ENCODE measurements at places on chromosomes 13 and 19.
A peak's percentile ranks its signal among the peaks of the same experiment; 100 is the strongest.

DNA sequence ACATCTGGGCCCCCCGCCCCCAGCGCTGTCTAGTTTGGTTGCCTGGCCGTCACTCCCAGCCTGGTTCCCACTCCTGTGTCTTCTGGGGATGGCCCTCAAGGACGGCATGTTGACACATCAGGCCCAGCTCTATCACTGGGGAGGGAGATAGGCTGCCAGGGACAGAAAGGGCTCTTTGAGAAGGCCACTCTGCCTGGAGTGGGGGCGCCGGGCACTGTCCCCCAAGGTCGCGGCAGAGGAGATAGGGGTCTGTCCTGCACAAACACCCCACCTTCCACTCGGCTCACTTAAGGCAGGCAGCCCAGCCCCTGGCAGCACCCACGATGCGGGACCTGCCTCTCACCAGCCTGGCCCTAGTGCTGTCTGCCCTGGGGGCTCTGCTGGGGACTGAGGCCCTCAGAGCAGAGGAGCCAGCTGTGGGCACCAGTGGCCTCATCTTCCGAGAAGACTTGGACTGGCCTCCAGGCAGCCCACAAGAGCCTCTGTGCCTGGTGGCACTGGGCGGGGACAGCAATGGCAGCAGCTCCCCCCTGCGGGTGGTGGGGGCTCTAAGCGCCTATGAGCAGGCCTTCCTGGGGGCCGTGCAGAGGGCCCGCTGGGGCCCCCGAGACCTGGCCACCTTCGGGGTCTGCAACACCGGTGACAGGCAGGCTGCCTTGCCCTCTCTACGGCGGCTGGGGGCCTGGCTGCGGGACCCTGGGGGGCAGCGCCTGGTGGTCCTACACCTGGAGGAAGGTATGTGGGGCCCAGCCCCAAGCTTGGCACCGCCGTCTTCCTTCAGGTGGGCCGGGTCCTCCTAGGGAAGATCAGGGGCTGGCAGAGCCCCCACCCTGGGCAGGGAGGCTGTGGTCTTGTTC lies at the start of gene AMH:
Gene AMH, plus strand, starts transcription at position 314 of the 857 bp plus-strand sequence. Its CDS starts 10 bp downstream, at position 324.
- H3K4me1 ChIP-seq = peaks cover 9% of the 10 kb centered on the region
- H3K36me3 ChIP-seq = peaks cover 2% of the 10 kb centered on the region
- DNase-seq = no peak
- H3K27ac ChIP-seq = no peak within 1 kb of the TSS
- no peaks in the 10 kb centered on the region for H3K27me3 ChIP-seq
- no peak within 1 kb of the TSS for H3K4me3 ChIP-seq

DNA sequence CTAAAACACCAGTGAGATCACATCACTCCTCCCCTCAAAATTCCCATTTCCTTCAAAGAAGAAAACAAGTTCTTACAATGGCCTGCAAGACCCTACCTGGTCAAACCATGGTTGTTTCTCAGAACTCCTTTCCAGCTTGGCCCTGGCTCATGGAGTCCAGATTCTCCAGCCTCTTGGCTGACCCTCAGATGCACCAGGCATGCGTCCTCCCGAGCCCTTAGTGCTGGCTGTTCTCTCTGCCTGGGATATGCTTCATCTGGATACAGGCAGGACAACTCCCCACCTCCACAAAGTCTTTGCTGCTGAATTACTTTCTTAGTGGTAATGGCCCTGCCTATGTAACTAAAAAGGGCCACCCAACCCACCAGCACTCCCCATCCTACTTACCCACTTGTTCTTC lies 94.3 kb downstream of the MBNL2 start:
- H3K36me3 ChIP-seq = peaks cover 4% of the 10 kb centered on the region
- H3K4me3 ChIP-seq = no peak overlapping the region
- H3K4me1 ChIP-seq = peaks cover 11% of the 10 kb centered on the region
- no peak for DNase-seq
- H3K27ac ChIP-seq = no peak overlapping the region
- no peaks in the 10 kb centered on the region for H3K27me3 ChIP-seq

- H3K27me3 ChIP-seq = no peaks in the 10 kb centered on the region
- no peak overlapping the region for H3K27ac ChIP-seq
- H3K4me1 ChIP-seq = no peaks in the 10 kb centered on the region
- peaks cover 2% of the 10 kb centered on the region for H3K36me3 ChIP-seq
- DNase-seq = no peak
These were observed 9.7 kb downstream of the FUT2 start for GRCh38 chr19:48705431-48705830.

- peaks cover 50% of the 10 kb centered on the region for H3K4me1 ChIP-seq
- H3K27me3 ChIP-seq = peaks cover 85% of the 10 kb centered on the region
- peak overlapping the region; percentile 82 for H3K4me3 ChIP-seq
- peak overlapping the region; percentile 92 for H3K27ac ChIP-seq
These were observed 4.2 kb downstream of the PDX1 start for GRCh38 chr13:27923794-27924528.

DNA sequence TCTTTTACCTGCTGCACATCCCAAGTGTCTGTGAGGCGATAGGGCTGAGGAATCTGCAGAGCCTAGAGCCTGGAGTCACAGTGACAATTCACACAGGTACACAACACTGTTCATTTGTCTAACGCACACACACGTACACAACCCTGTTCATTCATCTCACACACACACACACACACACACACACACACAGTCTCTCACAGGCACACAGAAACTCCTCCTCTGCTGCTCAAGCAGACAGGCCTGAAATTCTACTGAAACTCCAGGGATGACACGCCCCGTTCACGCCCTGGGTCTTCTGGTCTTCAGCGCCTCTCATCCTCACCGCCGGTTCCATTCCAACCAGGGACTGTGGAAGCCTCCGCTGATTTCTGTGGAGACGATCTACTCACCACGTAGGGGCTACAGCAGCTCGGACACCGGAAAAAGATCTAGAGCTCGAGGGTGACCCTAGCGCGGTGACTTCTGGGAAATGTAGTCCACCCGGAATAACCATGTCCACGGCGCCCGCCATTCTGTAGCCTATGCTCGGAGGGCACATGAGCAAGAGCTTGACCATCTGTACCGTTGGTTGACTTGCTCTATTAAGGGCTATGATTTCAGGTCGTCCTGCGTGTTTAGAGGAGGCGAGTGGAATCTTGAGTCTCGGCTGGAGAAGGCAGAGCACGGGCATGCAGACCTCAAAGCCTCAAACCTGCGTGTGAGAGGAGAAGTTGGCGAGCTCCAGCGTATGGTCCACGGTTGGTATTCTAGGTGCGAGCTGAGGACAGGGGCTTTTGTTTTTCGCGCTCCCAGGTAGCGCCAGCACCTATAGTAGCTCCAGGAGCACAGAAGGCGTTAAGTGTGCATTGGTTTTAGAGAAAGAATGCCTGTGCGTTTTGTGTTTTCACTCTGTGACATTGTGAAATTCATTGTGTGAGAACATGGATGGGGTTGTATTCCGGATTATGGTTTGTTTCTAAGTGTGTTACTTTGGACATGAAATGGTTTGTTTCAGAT lies 33.4 kb downstream of the ZNF45 start:
- H3K4me3 ChIP-seq = peak overlapping the region; percentile 89
- H3K36me3 ChIP-seq = peaks cover 61% of the 10 kb centered on the region
- H3K27ac ChIP-seq = peak overlapping the region; percentile 78
- H3K4me1 ChIP-seq = peaks cover 24% of the 10 kb centered on the region
- H3K27me3 ChIP-seq = no peaks in the 10 kb centered on the region

- no peak overlapping the region for H3K4me3 ChIP-seq
- H3K36me3 ChIP-seq = peaks cover 6% of the 10 kb centered on the region
- no peak overlapping the region for H3K27ac ChIP-seq
- DNase-seq = no peak
- no peaks in the 10 kb centered on the region for H3K4me1 ChIP-seq
These were observed 15.8 kb upstream of the ARHGEF7 start for GRCh38 chr13:111099290-111099689.

DNA sequence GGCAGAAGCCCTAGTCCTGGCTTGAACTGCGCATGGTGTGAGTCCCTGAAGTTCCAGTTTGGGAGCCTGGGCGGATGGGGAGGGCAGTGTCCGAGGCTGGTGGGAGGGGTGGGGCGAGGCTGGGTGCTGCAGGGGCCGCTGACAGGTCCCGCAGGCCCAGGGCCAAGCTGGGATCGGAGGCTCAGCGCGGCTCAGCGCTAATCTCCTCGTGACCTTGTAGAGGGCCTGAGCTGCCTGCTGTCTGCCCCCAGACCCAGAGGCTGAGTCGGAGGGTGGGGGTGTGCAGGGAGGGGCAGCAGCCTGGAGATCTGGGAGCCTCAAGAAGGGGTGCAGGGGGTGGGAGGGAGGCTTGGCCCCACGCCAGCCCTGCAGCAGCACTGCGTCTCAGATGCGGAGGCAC lies 3.0 kb downstream of the ATP1A3 start:
- H3K27me3 ChIP-seq = peaks cover 16% of the 10 kb centered on the region
- DNase-seq = no peak
- H3K4me1 ChIP-seq = peaks cover 18% of the 10 kb centered on the region
- H3K27ac ChIP-seq = no peak overlapping the region

DNA sequence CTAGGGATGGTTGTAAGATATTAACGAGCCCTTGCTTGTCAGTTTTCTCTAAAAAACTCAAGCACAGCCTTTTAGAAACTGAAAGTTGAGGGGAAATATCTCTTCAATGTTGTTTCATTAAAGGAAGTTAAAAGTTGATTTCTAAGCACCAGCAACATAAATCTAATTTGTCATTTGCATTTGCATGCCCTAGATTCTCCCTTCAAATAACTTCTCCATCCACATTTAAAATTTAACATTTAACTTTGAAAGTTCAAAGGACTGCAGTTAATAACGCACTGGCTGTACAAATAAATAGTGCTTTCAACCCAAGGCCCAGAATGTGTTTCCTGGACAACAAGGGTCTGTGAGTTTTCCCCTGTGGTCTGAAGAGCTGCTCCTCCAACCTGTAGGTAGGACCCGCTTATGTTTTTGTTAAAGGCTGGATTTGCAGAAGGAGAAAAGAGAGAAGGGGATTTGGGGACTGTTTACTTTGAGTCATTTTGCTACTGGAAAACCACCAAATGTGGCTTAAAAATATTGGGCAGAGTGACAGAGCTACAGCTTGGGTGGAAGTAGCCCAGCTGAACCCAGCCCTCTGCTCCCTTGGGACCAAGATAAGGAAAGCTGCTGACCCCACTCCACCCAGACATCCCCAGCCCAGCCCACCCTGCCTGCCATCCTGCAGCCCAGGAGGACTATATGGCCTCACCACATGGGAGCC lies 39.8 kb downstream of the TNFRSF19 start:
- no peak overlapping the region for H3K27ac ChIP-seq
- DNase-seq = no peak
- peak overlapping the region; percentile 61 for H3K4me3 ChIP-seq
- H3K4me1 ChIP-seq = peaks cover 18% of the 10 kb centered on the region

DNA sequence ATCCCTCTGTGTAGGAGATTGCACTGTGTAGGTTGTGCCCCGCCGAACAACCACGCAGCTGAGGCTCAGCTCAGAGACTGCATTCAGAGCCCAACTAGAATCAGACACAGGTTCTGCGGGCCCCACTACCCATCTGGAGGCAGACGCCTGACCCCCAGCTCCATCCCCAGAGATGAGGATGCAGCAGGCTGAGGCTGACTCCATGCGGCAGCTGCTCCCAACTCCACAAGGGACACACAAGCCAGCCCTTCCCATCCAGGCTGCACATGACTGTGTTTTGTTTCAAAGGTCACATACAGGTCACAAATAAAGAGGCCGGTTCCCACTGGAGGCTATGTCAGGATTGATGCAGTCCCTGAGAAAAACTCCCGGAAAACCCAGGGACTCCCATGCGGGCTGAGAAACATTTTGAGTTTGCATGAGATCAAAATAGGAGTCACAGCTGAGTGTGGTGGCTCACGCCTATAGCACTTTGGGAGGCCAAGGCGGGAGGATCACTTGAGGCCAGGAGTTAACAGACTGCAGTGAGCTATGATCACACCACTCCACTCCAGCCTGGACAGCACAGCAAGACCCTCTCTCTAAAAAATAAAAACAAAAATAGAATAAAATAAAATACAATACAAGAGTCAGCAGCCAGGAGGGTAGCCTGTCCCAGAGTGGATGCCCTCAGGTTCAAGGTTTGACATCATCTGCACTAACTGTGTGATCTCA lies 14.0 kb downstream of the ELL start:
- peak overlapping the region; percentile 71 for H3K4me3 ChIP-seq
- DNase-seq = no peak
- H3K27me3 ChIP-seq = no peaks in the 10 kb centered on the region
- no peaks in the 10 kb centered on the region for H3K36me3 ChIP-seq
- H3K27ac ChIP-seq = peak overlapping the region; percentile 91

DNA sequence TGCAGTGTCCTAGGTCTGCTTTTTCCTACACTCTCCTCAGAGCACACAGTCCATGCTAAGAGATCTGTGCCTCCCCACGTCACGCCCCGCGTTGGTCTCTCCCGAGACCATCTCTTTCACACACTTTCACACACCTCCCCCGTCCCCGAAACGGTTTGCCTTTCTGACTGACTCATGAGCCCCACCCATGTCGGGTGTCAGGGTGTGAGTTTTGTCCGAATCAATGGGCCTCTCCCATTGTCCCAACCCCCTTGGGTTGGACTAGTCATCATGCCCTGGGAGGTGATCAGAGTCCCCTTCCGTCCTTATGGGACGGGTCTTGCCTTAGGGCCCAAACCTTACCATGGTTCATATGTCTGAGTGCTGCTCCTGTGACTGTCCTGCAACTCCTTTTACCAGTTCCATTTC lies 214.0 kb upstream of the HTR2A start:
- H3K4me3 ChIP-seq = no peak overlapping the region
- no peak for DNase-seq
- H3K27me3 ChIP-seq = no peaks in the 10 kb centered on the region
- no peak overlapping the region for H3K27ac ChIP-seq

DNA sequence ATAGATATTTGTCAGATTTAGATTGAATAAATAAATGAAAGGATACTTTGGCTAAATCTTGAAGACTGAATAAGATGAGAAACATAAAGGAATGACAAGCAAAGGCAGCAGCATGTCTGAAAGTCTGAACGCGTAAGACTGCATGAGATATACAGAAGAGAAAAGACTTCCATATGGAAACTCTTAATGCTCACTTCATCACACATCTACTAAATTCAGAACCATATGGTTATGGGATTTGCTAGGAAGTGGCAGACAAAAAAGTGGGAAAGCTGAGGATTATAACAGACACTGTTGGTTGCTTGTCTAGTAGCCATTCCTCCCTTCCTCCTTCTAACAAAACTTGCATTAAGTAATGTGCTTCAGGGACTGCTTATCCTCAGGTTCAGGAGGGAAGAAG lies 446.7 kb downstream of the KCTD12 start:
- no peaks in the 10 kb centered on the region for H3K27me3 ChIP-seq
- H3K36me3 ChIP-seq = no peaks in the 10 kb centered on the region
- no peak overlapping the region for H3K27ac ChIP-seq
- no peak for DNase-seq
- H3K4me1 ChIP-seq = no peaks in the 10 kb centered on the region
- H3K4me3 ChIP-seq = no peak overlapping the region

DNA sequence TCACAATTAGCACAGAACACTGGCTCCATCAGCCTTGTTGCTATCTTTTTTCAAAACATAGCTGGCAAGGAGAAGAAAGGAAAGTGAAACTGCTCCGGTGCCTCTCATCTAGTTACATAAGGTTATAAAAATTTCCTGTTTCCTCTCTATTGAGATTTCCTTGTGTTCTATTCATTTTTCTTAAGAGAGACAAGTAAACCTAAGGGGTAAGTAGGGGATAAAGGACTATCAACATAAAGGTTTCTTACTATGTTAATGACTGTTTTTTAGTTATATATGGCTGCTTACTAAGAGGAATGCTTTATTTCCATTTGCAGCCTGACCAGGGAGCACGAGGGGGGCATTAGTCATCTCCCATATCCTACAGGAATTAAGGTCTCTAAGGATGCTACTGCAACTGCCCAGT lies 73.2 kb upstream of the MLNR start:
- peaks cover 29% of the 10 kb centered on the region for H3K36me3 ChIP-seq
- peak overlapping the region; percentile 88 for H3K27ac ChIP-seq
- H3K4me3 ChIP-seq = peak overlapping the region; percentile 89
- H3K27me3 ChIP-seq = no peaks in the 10 kb centered on the region
- DNase-seq = no peak
- peaks cover 15% of the 10 kb centered on the region for H3K4me1 ChIP-seq

All from activated T-cell treated with anti-CD3 and anti-CD28 coated beads, Interleukin-2, amount 50 U/mL, for 72 hours (primary cell).